ENCODE measurements at places on chromosomes 7 and 10.

- DNase-seq: no peak
Observed at GRCh38 chr10:85429126-85429525, 937.5 kb downstream of the GRID1 start.

- DNase-seq: no peak
Observed at GRCh38 chr7:141702047-141702567, at the start of gene DENND11. Gene DENND11 (minus strand): TSS chr7:141702166. CDS start chr7:141702153, 13 bp downstream.

DNA sequence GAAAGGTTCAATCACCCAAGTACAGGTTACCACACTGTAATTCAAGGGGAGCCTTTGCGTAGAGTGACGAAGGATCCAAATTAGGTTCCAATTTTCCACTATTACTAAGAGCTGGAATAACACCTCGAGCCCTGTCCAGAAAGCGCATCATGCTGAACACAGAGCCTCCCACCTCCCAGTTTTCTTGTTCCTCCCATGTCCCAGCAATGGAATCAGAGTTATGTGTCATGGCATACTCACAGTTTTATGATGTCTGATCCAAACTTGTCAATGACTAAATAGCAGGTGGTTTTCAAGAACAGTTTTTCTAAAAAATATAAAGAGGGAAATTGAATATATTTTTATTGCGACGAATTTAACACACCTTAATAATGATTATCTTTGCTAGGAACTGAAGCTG lies 50.6 kb downstream of the AOAH start:
- DNase-seq: no peak

GRCh38 chr7:114264023-114264422 lies 150.6 kb upstream of the FOXP2 start:
- DNase-seq: no peak

DNA sequence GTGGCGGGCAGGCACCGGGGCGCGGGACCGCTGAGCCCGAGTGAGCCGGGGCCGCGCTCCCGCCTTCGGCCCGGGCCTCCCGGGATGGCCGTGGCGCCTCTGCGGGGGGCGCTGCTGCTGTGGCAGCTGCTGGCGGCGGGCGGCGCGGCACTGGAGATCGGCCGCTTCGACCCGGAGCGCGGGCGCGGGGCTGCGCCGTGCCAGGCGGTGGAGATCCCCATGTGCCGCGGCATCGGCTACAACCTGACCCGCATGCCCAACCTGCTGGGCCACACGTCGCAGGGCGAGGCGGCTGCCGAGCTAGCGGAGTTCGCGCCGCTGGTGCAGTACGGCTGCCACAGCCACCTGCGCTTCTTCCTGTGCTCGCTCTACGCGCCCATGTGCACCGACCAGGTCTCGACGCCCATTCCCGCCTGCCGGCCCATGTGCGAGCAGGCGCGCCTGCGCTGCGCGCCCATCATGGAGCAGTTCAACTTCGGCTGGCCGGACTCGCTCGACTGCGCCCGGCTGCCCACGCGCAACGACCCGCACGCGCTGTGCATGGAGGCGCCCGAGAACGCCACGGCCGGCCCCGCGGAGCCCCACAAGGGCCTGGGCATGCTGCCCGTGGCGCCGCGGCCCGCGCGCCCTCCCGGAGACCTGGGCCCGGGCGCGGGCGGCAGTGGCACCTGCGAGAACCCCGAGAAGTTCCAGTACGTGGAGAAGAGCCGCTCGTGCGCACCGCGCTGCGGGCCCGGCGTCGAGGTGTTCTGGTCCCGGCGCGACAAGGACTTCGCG lies 534 bp downstream of the FZD9 start:
- DNase-seq: no peak

DNA sequence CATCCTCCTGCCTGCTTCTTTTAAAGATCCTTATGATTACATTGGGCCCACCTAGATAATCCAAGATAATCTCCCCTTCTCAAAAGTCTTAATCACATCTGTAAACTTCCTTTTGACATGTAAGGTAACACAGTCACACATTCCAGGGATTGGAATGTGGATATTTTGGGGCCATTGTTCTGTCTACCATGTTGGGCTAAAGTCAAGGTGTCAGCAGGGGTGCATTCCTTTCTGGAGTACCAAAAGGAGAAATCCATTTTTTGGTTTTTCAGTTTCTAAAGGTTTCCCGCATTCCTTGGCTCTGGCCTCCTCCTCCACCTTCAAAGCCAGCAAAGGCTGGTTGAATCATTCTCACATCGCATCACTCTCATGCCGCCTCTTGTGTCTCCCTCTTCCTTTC lies 197.6 kb upstream of the NFE2L3 start:
- DNase-seq: no peak

GRCh38 chr10:34697351-34698247 lies 117.5 kb downstream of the PARD3 start:
- DNase-seq: no peak

- DNase-seq: no peak
Observed at GRCh38 chr7:23693224-23693623, 13.2 kb downstream of the FAM221A start.

GRCh38 chr10:8534096-8534495 lies 479.6 kb downstream of the GATA3 start:
- no peak for DNase-seq

DNA sequence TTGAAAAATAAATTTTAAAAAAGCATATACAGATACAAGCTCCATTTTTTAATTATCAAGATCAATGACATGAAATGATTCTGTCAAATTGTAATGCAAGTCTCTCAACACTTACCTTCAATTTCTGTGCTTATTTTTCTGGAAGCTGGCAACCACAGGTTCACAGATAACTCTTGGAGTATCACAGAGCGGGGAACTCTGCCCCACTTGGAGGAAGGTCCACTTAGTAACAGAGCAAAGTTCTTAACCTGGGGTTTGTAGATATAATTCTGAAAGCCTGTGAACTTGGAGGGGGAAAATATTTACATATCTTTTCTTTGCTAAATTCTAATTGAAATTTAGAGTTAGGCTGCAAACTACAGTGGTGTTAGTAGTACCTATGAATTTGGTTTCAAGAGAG lies 2.3 kb upstream of the MGAM start:
- no peak for DNase-seq

All from SIG-M5 (cell line).